ENCODE measurements at places on chromosomes 11 and 22. TPM values are rescaled to one million over a fixed set of nuclear protein-coding genes. Genes with fewer than 3 reads are reported as not detected.

The MUC5AC gene
- total RNA-seq = not detected

The CD3E gene
- total RNA-seq = 530 TPM

The NLRP14 gene
- 0.21 TPM for total RNA-seq

The IGSF9B gene
- total RNA-seq = 79.0 TPM

The TRAF6 gene
- 11.1 TPM for total RNA-seq

The MIAT gene
- total RNA-seq = 18.5 TPM

The MS4A12 gene
- not detected for total RNA-seq

The SCGB1A1 gene
- total RNA-seq = not detected
